ENCODE measurements at places on chromosomes 3 and 15. TPM values are rescaled to one million over a fixed set of nuclear protein-coding genes. Genes with fewer than 3 reads are reported as not detected.

Gene CAND2
- total RNA-seq, result 2.2 TPM

Gene ZDHHC19
- not detected for total RNA-seq

Gene PLSCR5
- total RNA-seq, result not detected

Gene CFAP20DC
- total RNA-seq, result 1.8 TPM

Gene SMCO1
- total RNA-seq, result not detected

GRCh38 chr15:71335591-71335990 is 220.3 kb downstream of the THSD4 start:
- no peak overlapping the region for H3K27ac ChIP-seq
- no peaks in the 10 kb centered on the region for H3K27me3 ChIP-seq

DNA sequence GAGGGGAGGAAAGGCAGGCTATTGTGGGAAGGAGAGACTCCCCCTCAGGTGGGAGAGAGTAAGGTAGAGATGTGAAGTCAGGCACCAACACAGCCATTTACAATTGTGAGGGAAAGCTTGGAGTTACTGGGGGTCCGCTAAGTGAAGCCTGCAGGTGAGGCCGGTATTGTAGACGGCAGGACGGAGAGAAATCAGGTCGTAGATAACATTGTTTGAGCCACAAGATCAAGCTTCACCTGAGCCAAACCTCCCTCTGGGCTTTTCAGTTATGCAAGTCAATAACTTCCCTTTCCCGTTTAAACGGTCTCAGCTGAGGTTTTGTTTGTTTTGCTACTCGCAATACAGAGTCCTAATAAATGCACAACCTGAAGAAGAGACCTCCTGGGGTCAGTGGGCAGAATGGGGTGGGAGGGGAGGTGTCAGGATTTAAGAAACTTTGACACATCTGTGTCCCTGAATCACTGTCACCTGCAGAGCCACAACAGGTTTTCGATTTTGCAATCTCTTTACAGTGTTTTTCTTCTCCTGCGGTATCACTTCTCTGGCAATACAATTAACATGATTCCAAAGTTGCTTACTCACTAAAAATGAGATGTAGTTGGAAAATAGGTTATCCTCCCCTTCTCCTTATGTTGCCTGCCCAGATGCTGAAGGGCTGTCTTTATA is 72.0 kb upstream of the GLCE start:
- no peak for DNase-seq
- H3K4me3 ChIP-seq, result no peak overlapping the region
- no peaks in the 10 kb centered on the region for H3K27me3 ChIP-seq
- H3K4me1 ChIP-seq, result no peaks in the 10 kb centered on the region
- no peak overlapping the region for H3K27ac ChIP-seq

DNA sequence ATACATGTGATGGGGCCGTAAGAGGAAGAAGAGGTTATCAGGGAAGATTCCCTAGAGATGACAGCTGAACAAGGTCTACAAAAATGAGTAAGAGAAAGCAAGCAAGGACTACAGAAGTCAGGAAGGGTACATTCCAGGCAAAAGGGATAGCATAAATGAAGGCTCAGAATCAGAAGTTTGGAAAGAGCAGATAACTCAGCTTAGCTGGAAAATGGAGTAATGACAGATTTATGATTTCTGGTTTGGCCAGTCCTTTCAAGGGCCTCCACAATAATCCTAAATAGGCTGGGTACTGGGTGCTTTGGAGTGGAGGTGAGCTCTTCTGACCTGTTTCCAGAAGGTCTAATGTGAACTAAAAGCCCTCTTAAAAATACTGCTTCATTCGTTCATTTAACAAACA is 110.7 kb downstream of the MYO5A start:
- no peak for DNase-seq
- no peaks in the 10 kb centered on the region for H3K27me3 ChIP-seq
- no peak overlapping the region for H3K4me3 ChIP-seq
- H3K36me3 ChIP-seq, result no peaks in the 10 kb centered on the region

GRCh38 chr3:120156699-120157098 is 62.5 kb upstream of the GSK3B start:
- H3K27me3 ChIP-seq, result no peaks in the 10 kb centered on the region
- DNase-seq, result no peak
- H3K4me1 ChIP-seq, result no peaks in the 10 kb centered on the region
- H3K27ac ChIP-seq, result no peak overlapping the region
- no peaks in the 10 kb centered on the region for H3K36me3 ChIP-seq

GRCh38 chr15:47066392-47066791 is 650.9 kb upstream of the SEMA6D start:
- no peaks in the 10 kb centered on the region for H3K4me1 ChIP-seq
- H3K27ac ChIP-seq, result no peak overlapping the region
- H3K4me3 ChIP-seq, result no peak overlapping the region
- no peaks in the 10 kb centered on the region for H3K27me3 ChIP-seq

- H3K27me3 ChIP-seq, result no peaks in the 10 kb centered on the region
- peak overlapping the region; percentile 73 for H3K4me3 ChIP-seq
- peaks cover 8% of the 10 kb centered on the region for H3K4me1 ChIP-seq
- peak overlapping the region; percentile 95 for H3K27ac ChIP-seq
- DNase-seq, result peak; percentile 93
Observed at GRCh38 chr3:20041197-20041780, 1.0 kb downstream of the KAT2B start.

DNA sequence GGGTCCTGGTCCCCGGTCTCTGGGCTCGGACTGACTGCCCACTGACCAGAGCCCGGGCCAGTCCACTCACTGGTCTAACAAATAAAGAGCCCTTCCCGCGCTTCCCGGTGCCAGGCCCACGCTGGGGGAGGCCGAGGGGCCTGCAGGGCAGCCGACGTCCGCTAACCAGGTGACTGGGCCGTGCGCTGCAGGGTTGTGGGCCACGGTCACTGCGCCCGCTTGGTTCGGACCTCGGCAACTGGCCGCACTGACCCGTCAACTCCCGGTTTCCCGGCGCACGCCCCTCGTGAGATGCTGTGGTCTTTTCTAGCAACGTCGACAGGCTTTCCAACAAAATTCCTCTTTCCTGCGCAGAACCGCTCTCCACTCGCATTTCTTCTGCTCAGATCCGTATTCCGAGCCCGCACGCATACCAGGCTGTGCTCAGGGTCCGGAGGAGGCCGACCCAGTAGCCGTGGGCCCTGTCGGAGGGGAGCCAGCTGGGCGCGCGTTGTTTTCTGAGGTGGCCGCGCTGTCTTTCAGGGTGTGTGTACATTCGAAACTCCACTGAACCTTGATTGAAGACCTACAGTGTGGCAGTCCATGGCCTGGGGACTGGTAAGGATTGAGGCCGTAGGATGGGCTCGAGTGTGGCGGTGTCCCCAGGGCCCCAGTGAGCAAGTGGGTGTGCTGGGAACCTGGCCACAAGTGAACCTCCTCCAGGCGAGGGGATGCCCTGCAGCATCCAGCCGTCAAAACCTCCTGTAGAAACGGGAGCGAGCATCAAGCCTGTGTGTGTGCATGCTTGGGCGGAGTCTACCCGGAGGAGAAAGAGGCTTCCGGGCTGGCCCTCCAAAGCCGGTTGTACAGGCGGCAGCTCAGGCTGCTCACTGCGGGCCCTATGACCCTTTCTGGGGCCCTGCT is 875 bp upstream of the NT5DC2 start:
- no peaks in the 10 kb centered on the region for H3K27me3 ChIP-seq
- H3K36me3 ChIP-seq, result no peaks in the 10 kb centered on the region
- H3K4me3 ChIP-seq, result peak overlapping the region; percentile 53
- DNase-seq, result peak; percentile 28
- H3K27ac ChIP-seq, result peak overlapping the region; percentile 17

DNA sequence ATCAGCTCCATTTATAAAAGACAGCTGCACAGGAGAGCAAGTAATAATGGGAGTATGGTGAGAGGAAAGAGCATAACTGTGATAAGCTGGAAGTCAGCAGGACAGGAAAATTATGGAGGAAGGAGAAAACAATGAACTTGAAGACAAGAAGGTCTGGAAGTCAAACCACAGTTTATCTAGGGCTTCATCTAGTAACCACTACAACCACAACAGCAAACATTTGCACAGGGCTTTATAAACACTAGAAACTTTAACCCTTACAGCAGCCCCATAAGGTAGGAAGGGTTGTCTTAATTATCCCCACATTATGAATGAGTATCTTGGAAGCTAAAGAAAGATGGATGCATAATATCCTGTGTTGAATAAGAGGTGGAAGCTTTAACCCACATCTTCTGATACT is 820.8 kb downstream of the IGSF11 start:
- no peaks in the 10 kb centered on the region for H3K27me3 ChIP-seq
- H3K36me3 ChIP-seq, result no peaks in the 10 kb centered on the region
- no peak overlapping the region for H3K4me3 ChIP-seq
- no peaks in the 10 kb centered on the region for H3K4me1 ChIP-seq
- no peak for DNase-seq

- DNase-seq, result no peak
- H3K27ac ChIP-seq, result no peak overlapping the region
- no peaks in the 10 kb centered on the region for H3K36me3 ChIP-seq
- H3K27me3 ChIP-seq, result no peaks in the 10 kb centered on the region
- no peak overlapping the region for H3K4me3 ChIP-seq
Observed at GRCh38 chr15:80931721-80932512, 57.7 kb downstream of the MESD start.

Measured in colonic mucosa (tissue), 4 donors.